Ascending aorta (tissue), 2 donors: ENCODE measurements at places on chromosomes 11 and 22.

- no peak for DNase-seq
Observed at GRCh38 chr11:102361086-102362031, 14.3 kb downstream of the BIRC2 start.

GRCh38 chr11:72683782-72684200, 9.6 kb upstream of the PDE2A start:
- DNase-seq = no peak

- no peak for DNase-seq
Observed at GRCh38 chr11:86144846-86145245, 76.0 kb upstream of the PICALM start.

- DNase-seq = peak; percentile 82
Observed at GRCh38 chr11:9568854-9569587, 4.4 kb upstream of the WEE1 start.

DNA sequence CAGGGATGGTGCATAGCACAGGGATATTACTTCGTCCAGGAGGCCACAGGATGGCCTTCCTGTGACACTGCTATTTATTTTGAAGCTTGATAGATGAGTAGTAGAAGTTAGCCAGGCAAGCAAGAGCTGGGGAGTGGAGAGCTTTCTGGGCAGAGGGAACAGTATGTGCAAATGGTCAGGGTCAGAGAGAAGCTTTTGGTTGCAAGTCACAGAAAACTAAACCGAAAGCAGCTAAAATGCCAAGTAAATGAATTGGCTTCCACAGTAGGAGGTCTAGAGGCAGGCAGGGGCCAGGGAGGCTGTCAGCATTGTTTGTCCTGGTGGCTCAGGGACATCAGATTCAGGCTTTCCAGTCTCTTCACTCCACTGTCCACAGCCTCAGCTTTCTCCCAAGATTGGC, 247.5 kb downstream of the GRIK4 start:
- no peak for DNase-seq
